CD4-positive, CD25-positive, alpha-beta regulatory T cell (primary cell): ENCODE measurements at places on chromosomes 1 and 21. TPM values are rescaled to one million over a fixed set of nuclear protein-coding genes. Genes with fewer than 3 reads are reported as not detected.

PTPN22 gene
- polyA plus RNA-seq: 56.2 TPM

BARHL2 gene
- polyA plus RNA-seq: not detected

RGS8 gene
- polyA plus RNA-seq: not detected

ERG gene
- not detected for polyA plus RNA-seq

TMEM79 gene
- polyA plus RNA-seq: 4.9 TPM

SLC22A15 gene
- polyA plus RNA-seq: not detected

INKA2 gene
- polyA plus RNA-seq: not detected

RNU1-1 gene
- polyA plus RNA-seq: 23.7 TPM

S100A13 gene
- 1.8 TPM for polyA plus RNA-seq

OR2L3 gene
- polyA plus RNA-seq: not detected

EPHB2 gene
- not detected for polyA plus RNA-seq

LEMD1 gene
- not detected for polyA plus RNA-seq

LCE1A gene
- not detected for polyA plus RNA-seq

MCOLN2 gene
- polyA plus RNA-seq: not detected

UMODL1 gene
- polyA plus RNA-seq: 0.05 TPM

IL12RB2 gene
- polyA plus RNA-seq: 11.9 TPM

LORICRIN gene
- polyA plus RNA-seq: not detected

MNDA gene
- 0.52 TPM for polyA plus RNA-seq
